ENCODE measurements at places on chromosomes 2 and 18.

- DNase-seq: no peak
Measured at GRCh38 chr2:218819093-218819492, 12.5 kb downstream of the PRKAG3 start.

DNA sequence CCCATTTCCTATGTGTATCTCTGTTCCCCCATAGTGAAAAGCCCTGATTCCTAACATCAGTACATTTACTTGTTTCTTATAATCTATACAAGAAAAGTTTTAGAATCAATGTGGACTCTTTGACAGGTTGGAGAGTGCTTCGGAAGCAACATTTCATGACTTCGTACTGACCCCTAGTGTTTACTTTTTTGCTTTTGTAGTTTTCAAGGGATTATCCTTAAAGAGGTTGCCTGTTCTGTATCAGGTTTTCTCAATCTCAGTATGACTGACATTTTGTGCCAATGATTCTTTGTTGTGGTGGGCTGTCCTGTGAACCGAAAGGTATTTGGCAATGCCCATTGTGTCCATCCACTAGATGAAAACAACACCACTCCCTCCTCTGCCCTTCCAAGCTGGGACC is 43.3 kb upstream of the SERPINB2 start:
- no peak for DNase-seq

- no peak for DNase-seq
Measured at GRCh38 chr18:22846088-22846683, 86.9 kb upstream of the RBBP8 start.

DNA sequence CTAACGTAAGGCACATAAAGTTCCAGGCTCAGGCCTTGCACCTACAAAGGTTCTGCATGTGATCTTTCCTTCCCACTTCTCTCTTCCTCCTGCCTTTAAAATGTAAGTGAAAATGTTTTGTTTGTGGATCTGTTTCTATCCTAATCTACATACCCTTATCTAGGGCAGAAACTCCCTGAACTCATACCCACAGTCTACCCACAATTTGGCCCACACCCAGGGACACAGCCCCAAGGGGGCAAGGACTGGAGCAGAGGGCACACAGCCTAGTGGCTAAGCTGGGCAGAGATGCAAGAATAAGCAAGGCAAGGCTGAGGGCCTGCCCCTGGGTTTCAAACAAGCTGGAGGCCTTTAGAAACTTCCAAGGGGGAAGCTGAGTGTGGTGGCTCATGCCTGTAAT is 71.0 kb downstream of the HS1BP3 start:
- no peak for DNase-seq

GRCh38 chr18:5417342-5417741 is 121.8 kb upstream of the ZBTB14 start:
- DNase-seq: no peak

DNA sequence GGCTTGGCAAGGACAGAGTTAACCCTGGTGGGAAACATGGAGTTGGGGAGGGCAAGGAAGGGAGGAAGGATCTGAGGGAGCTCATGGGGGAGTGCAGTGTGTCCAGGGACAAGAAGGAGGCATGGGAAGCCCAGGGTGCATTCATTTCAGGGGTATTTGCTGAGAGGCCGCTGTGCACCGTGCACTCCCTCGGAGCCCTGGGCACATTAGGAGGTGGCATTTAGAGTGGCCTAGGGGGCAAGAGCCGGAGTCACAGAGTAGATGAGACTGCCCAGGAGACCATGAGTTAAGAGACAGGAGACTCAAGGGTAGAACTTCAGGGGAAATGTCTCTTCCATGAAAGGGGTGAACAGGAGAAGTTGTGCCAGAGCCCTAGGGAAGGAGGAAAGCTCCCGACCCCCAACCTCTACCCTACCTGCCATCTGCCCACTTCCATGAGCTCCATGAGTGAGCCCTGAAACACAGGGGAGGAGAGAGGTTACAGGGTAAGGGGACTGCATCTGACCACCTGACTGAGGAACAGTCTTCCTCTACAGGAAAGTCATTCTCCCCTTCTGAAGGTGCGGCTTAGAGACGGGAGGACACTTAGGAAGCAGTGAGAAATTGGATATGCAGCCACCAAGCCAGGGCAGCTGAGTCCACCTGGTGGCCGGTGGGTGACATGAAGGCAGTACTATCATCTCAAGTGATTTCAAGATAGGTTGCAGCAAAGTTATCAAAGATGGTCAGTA is 58.5 kb upstream of the COPS8 start:
- DNase-seq: peak; percentile 21

DNA sequence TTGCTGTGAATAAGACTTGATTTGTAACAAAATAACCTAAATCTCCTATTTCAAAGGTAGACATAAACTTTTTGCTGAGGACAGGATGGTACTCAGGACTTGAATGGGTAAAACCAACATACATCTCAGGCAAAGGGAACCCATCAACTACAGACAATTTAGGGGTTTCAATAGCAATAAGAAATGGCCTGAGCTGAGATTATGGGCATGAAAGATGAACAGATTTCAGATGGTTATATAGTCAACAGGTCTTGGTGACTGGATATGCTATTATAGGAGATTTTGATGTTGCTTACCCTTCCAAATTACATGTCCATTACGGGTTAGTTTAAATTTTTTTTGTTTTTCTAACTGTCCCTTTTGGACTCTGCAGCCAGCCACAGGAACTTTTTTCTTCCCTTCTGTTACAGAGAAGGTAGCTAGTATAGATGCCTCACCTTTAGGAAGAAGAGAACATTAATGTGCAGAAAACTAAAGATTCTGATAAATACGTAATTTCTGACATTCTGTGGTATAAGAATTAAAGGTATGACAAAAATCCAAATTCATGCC is 4.6 kb downstream of the RPS27A start:
- DNase-seq: no peak

DNA sequence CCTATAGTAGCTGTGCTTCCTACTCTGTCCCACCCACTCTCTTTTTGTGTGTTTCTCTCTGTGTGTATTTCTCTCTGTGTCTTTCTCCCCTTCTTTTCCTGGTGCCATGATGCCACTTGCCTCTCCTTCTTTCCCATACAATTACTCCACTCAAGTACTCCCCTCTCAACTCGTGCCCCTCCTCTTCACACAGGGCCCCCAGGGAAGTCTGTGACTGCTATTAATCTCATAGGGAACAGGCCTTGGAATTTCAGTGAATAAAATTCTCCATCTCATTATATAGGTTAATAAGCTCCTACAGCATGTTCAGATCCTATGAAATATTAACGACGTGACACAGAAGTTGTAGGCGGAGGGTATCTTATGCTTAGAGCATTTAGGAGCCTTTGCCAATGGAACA is 205.9 kb upstream of the EPHA4 start:
- no peak for DNase-seq

- DNase-seq: no peak
Measured at GRCh38 chr2:235468978-235469655, 24.7 kb upstream of the AGAP1 start.

DNA sequence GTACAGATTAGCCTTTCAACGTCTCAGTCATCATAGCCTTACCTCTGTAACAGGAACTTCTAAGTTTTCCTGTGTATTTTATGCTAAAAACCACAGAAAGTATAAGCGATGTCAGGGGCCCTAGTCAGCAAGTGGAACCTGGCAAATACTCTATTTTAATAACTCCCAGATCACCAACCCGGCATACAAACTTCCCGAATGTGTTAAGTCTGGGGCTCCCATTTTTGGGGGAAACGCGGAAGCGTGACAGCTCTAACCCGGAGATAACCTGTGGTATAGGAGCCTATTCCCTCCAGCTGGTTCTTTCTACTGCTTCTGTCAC is 574 bp downstream of the NIFK start:
- DNase-seq: no peak

DNA sequence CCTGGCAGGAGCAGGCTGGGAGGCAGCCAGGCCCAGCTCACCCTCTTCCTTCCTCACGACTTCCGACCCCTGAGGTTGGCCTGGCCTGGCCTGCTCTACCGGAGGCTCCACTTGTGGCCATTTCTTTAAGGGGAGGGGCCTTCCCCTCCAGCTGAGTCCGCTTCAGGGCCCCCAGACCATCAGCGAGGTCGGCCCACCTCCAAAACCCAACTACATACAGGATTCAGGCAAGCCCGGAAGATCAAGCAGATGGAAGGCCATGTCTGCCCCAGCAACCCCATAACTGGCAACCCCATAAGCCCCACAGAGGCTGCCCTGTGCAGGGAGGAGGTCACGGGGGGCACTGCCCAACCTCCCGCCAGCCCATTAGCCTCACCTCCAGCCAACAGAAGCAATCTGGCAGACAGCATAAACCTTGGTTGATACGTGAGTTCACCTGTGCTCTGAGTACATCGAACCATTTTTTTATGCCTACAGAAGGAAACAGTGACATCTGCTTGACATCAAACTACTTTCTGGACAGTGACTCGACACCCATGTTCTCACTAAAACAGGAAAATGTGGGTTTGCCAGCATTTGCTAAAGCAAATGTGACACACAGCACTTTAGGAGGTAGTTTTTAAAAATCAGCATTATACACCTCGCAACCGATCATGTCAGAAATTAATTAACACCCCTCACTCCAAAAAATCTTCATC is 98.9 kb downstream of the EIPR1 start:
- DNase-seq: no peak

GRCh38 chr2:190407246-190407661 is 901 bp upstream of the MFSD6 start:
- DNase-seq: no peak

DNA sequence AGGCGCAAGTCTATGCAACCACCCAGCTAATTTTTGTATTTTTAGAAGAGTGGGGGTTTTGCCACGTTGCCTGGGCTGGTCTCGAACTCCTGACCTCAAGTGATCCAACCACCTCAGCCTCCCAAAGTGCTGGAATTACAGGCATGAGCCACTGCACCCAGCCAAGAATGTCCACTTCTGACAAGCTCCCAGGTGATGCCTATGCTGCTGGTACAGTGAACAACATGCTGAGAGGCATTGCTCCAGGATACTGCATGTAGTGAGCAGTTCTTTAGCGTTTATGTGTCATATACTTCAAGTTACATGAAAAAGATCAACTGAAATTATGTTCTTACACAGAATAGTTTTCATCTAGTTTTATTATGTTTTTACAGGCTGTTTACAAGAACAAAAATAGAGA is 17.2 kb upstream of the ELAC1 start:
- DNase-seq: no peak

- peak; percentile 74 for DNase-seq
Measured at GRCh38 chr2:64609227-64609941, 44.3 kb downstream of the SERTAD2 start.

DNA sequence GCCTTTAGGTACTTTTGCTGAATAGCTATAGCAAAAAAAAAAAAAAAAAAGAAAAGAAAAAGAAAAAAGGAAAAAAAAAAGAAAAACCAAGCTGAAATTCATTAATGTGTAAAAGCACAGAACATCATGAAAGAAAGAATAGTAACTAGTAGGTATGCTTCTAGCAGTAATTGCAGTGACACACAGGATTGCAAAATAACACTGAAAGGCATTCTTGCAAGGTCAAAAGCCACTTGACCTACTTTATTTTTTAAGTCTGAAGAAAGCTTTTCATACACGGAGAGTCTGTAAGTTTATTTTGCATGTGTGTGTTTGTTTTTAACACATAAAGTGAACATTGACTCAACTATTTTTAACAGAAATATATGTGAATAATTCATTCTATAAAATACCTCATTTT is 54.4 kb downstream of the DOK6 start:
- no peak for DNase-seq

GRCh38 chr2:71494523-71495155 is 41.3 kb downstream of the DYSF start:
- no peak for DNase-seq

DNA sequence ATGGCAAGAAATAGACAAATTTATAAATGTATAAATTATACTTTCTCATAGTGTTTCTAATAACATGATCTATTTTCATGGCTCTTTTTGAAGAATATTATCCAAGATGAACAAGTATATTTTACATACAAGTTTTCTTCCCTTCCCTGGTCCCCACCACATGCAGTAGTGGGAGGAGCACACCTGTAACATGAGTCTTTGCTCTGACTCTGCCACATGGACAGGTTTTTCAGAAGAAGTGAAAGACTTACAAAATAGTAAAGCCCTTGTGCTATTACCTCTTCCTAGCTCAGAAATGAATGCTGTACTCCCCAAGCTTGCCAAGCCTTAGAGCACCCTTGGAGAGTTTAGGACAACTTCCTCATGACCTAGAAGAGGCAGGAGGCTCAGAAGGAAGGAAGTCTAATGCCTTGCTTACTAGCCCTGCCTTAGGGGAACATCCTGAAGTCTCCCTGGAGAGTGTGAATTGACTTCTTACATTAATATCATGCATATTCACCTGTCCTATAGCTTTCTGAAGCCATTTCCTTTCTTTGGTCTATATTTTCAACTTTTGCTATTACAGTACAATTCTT is 18.4 kb downstream of the MXD1 start:
- DNase-seq: no peak

- no peak for DNase-seq
Measured at GRCh38 chr2:207395535-207396251, 134.1 kb upstream of the CREB1 start.

DNA sequence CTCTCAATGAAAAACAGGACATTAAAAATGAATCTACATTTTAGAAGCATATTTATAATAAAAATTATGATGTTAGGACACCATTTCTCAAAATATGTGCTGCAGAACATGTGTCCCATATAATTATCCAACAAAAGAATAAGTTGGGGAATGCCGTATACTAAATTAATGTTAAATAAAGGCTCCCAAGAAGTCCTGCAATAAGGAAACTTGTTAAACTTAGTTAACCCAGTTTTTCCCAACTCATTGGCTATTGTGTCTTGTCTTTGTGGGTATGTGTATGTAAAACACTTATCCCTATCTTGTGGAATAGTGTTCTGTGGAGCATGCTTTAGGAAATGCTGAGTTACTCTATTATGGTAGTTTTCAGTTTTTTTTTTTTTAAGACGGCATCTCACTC is 25.6 kb upstream of the GTF2A1L start:
- DNase-seq: no peak

DNA sequence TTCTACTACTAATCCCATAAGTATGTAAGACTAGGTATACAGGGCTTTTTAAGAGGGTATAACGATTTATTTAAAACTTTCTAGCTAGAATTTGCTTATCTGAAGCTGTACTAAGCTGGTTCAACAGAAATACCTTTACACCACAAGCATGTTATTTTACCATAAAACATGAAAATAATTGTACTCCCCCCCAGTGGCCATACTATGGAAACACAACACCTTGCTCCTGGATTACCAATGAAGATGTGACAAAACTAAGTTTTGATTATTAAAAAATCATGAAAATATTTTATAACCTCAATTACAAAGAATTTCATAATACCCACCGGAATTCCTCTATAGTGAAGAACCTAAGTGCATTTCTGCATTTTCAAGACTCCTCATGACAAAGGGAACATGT is 27.3 kb downstream of the LPIN2 start:
- peak; percentile 47 for DNase-seq

GRCh38 chr2:217166241-217166850 is 306.5 kb upstream of the TNP1 start:
- DNase-seq: no peak

- no peak for DNase-seq
Measured at GRCh38 chr2:41222593-41222992, 770.7 kb upstream of the SLC8A1 start.

DNA sequence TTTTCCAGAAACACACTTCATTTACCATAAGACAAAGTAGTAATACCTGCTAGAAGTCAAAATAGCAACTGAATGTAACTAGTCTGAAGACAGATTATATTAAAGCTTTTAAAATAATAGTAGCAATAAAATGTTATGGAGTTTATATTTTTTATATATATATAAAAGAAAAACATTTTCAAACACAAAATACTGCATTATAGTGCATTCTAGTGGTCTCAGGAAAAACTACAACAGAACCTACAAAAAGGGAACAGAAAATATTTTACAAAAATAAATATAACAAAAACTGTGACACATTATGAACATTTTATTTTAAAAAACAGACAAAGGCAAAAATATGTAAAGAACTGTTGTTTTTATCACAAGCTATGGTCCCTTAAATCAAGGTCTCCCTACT is 48.0 kb downstream of the STRN start:
- no peak for DNase-seq
